GM12892 (cell line): ENCODE measurements at places on chromosomes 2 and 18.

DNA sequence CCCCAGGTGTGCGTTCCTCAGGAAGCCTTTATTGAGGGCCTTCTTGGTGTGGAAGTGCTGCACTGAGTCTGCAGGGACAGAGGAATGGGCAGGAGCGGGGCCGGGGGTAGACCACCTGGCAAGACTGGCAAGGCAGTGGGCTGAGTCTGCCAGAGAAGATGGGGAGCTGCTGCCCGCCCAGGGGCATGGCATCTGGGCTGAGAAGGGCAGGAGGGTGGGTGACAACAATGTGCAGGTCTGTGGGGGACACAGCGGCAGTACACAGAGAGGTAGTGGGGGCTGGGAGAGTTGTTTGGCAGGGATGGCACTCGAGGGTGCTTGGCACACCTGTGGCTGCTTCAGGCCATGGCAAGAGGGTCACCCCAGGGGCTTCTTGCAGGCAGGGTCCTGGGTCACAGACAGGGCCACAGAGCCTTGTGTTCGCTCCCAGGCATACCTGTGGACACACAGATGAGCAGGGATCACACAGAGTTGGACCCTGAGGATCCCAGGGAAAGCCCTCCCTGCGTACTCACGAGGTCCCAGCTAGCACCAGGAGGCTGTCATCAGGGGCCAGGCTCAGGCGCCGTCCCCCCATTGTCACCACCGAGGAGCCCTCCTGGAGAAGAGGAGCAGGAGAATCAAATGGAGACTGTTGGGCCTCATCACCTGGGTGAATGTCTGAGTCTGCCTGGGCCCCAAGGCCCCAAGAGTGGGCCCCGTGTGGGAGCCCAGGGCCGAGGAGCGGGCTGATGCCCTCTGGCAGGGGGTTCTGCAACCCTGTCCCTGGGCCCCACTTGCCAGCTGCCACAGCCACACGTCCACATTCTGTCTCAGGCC, 3.4 kb upstream of the OXER1 start:
- DNase-seq: no peak

- no peak for DNase-seq
Observed at GRCh38 chr18:58307441-58307840, 263.4 kb downstream of the NEDD4L start.

DNA sequence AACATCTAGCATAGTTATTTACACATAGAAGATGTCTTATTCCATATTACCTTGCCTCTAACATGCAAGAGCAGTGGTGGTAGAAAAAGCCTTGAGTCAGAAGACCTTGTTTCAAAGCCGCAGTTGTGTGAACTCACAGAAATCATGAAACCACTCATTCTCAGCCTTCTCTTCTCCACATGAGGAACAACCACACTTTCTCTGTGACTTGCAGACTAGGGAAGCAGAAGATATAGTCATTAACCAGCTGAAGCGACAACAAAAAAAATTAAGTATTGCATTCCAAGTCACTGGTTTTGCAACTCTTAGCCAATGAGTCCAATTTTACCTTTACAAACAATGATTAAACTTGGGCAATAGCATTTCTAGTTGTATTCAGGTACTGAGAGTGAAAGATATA, 19.0 kb downstream of the TWSG1 start:
- DNase-seq: peak; percentile 19

GRCh38 chr2:122323927-122324326, 568.5 kb downstream of the TSN start:
- no peak for DNase-seq

DNA sequence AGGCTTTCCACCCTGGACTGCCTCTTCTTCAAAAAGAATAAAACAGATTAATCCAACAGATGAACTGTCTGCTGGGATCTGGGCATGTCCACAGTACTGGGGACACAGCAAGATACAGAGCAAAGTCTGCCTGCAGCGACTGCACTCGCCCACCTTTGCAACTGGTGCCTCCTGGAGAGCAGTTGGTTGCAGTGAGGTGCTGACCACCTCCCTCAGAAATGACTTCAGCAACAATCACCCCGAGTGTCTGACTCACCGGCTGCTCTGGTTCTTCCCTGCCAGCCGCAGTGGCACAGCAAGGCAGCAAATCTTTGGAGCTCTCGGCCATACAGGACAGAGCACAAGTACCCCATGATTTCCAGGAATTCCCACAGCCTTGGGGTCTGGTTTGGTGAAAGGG, 179.7 kb downstream of the ANAPC1 start:
- DNase-seq: no peak

DNA sequence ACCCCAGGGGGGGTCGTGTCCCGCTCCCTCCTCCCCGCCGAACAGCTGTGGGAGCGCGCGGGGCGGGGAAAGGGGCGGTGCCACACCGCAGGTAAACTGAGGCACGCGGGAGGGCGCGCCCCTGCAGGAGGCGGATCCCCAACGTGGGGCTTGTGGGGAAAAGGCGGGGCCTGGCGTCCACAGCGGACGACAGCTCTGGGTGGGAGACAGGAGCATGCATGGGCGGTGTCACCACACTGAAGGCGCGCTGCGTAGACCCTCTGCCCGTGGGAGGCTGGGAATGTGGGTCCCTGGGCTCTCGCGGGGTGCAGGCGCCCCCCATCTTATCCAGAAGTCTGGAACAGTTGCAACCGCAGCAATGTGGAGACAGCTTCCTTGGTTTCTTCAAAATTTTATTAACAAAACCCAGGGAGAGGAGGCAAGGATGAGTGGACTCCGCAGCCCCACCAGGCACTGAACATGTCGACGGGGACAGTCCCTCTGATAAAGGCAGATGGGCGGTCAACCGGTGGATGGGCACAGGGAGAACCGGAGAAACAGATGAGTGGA, 723 bp upstream of the MBD1 start:
- DNase-seq: no peak

DNA sequence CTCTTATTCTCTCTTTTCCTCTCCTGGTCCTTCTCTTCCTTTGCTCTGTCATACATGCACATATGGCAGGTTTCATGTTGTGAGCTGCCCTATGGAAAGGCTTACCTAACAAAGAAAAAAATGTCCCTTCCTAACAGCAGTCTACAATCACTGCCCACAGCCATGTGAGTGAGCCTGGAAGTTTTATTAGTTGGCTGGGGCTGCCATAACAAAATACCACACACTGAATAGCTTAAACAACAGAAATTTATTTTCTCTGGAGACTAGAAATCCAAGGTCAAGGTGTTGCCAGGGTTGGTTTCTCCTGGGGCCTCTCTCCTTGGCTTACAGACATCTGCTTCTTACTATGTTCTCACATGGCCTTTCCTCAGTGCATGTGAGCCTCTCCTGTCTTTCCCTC, 142.1 kb downstream of the TRIB2 start:
- no peak for DNase-seq

DNA sequence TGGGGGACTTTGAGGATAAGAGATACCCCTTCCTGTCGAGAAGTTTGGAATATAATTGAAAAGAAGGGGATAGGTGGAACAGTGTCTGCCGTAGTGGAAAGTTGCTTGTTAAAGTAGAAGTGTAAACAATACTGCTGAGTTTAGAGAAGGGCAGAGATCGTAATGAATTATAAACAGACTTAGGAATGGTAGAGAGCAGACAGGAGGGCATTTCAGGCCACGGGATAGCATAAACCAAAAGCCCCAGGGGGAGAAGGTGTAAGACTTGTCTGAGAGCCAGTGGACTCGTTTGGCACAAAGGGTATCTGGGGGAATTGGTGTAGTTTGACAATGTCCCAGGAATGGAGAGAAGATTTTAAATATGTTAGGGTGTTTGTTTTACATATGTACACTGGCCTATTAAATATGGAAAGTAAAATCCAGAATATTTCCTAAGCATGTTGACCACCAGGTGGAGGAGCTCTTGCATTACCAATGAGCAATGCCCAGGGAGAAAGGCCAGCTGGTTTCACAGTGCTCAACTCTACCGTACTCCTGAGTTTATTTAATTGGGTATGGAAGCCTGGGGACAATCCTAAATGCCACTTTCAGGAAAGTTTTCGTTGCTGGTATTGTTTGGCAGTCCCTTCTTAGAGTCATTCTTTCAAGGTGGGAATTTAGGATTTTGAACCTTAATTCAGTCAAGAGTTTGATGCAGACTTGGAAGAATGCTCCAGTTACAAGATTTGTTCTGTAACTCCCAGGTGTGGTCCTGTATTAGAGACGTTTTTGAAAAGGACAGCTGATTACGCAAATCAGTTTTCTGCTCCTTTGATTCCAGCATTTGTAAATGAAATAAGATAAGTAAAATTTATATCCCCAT, 7.5 kb downstream of the COPS8 start:
- no peak for DNase-seq

DNA sequence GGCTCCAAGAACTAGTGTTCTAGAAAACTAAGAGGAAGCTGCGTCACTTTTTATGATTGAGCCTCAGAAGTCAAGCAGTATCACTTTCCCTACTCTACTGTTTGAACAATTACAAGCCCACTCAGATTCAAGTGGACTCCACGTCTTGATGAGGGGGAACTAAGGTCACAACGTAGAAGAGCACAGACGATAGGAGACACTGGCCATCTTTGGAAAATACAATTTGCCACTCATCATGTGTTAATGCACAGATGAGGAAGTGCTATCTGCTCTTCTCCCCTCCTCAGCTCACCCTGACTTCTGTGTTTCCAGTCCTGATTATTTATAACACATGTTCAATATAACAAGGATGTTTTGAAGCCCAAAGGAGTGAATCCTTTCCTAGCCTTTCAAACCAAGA, 76.1 kb upstream of the CYP1B1 start:
- no peak for DNase-seq

- no peak for DNase-seq
Observed at GRCh38 chr2:237456200-237456843, 30.7 kb upstream of the MLPH start.

DNA sequence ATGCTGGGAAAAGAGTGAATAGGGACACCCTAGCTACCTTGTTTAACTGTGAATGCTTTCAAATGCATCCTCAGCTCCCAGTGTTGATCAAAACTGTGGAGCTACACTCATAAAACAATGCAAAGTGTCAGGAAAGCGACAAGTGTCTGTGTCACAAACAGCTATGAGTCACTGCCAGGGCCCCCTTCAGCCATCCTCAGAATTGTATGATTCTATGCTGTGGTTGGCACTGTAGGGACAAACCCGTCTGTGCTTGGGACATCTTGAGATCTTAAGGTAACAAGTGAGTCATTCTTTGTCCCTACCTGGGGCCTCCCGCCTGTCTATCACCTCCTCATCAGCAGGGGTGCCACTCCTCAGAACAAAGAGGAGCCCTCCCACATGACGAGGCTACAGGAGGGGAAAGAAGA, 42.4 kb downstream of the KLF7 start:
- no peak for DNase-seq
